GM03348 (cell line): ENCODE measurements at places on chromosomes 4 and X.

DNA sequence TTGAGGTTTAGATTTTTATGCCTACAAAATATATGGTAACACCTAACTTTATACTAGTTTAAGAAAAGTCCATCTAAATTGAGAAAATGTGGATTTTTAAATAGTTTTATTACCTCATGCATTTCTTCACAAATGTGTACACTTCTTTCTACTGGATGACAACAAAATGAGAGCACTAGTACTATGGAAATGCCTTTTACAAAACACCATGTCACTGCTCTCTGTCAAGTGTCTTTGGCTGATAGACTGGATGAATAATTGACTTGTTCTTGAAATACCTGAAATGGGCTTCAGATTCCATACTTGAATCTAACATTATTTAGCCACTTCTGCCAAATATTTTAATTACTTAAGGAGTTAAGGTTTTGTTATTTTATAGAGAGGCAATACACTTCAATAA is 49.5 kb downstream of the AMELX start:
- DNase-seq: no peak

DNA sequence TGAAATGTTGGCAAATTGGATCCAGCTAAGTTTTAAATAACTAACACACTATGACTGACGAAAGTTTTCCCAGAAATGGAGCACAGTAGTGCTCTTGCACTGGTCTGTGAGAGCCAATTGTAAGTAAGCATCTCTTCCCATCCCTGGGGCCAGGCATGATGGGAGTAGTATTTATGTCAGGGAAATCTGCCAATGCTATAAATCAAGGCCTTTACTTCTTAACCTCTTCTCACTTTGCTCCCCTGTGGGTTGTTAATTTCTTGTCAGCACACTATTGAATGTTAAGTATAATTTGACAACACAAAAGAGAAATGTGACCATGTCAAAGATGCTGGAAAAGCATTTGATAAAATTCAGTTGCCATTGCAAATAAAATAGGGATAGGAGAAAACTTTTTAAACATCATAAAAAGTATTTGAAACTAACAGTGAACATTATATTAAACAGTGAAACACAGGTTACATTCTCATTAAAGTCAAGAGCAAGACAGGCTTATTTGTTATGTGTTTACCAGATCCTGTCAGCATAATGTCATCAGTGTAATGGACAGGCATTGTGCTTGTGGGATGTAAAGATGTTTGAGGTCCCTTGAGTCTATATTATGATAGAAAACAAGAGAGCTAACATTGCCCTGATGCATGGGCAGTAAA is 5.0 kb downstream of the F8A1 start:
- no peak for DNase-seq

DNA sequence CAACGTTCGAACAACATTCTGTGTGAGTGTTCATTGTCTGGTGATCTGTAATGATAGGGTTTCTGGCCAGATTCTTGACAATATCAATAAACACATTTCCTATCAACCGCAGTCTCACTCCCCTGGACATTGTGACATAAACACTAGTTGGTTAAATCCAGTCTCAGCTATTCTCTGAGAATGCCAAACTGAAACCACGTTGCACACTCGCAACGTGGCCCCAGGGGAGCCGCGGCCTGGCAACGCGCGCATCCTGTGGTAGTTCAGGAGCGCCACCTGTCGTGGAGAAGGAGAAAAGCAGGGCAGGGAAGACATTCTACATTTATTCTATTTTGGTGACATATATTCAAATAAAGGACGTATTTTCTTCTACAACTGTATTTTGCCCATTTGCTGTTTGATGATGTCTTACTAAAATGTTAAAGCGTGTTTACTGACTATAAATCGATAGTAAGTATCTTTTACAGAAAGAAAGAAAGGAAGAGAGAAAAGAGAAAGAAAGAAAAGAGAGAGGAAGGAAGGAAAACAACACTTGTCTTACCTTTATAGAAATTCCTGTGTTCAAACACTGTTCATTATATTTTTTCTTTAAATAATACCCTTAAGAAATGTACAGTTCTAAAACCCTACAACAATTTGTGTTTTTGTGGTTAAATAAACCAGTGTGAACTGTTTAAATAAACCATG is 738.3 kb upstream of the FRG1 start:
- peak; percentile 90 for DNase-seq

GRCh38 chr4:10623862-10624261 is 60.7 kb downstream of the CLNK start:
- DNase-seq: no peak

- DNase-seq: no peak
Measured at GRCh38 chrX:152918707-152919106, 20.8 kb downstream of the ZNF185 start.

DNA sequence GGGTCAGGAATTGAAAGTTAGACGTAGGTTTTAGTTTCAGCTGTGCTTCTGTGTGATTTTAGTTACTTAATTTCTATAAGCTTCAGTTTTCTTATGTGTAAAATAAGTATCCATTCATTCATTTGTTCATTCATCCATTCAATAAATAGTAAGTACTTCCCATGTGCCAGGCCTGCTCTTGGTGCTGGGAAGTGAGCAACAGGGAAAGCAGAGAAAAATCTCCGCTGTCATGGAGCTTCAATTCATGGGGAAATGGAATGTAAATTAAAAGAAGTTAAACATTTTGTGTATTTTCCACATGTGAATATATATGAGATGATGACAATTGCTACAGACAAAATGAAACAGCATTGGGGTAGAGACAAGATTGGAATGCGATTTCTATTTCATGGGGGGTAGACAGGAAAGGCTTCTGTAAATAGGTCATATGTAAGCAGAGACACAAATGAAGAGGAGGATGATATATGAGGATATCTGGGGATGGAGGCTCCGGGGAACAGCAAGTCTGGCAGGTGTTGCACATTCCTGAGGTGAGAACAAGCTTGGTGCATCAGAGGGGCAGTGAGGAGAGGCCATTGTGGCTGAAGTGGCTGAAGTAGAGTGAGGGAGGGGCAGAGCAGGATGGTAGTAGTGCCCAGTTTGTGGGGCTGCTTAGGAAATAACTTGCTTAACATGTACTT is 66.2 kb downstream of the FHIP1A start:
- no peak for DNase-seq

GRCh38 chr4:110164856-110165255 is 33.6 kb downstream of the ELOVL6 start:
- no peak for DNase-seq

DNA sequence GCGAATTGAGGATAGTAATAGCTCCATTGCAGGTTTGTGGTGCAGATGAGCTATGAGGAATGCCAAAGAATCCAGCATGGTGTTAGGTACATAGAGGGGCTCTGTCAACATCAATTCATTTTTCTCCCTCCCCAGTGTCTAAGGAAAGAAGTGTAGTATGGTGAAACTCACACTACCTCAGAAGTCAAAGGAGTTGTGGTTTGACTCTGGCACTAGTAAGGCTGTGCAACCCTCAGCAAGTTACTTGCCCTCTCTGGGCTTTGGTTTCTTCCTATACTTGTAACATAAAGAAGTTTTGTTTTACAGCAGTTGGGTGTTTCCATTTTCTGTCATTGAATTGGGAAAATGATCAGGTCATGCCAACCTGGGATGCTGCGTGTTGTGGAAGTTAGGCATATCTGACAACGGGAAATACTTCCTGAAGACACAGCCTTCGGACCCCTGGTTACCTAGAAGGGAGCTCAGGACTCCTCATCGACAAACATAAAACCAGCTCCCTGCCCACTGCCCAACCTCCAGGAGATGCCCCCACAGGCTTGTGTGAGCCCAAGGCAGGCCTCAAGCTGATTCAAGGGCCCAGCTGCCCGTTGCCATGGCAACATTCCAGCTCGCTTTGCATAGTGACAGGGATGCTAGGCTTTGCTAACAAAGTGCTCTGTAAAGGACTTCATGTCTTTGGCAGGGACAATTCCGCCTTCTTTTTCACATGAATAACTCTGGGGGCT is 71.4 kb downstream of the RTL5 start:
- no peak for DNase-seq

GRCh38 chr4:1579901-1580691 is 104.0 kb downstream of the FAM53A start:
- peak; percentile 98 for DNase-seq

DNA sequence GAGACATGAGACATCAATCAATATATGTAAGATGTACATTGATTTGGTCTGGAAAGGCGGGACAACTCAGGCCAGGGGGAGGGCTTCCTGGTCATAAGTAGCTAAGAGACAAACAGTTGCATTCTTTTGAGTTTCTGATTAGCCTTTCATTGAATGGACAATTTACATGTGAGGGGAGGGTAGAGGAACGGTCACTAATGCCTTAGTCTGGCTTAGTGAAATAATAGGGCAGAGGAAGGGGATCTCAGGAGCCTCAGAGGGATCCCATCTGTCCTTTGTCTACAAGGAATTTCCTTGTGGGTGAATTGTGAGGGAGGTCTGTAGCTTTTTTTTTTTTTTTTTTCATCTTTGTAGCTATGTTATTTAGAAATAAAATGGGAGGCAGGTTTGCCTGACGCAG is 88.3 kb downstream of the GK start:
- no peak for DNase-seq

DNA sequence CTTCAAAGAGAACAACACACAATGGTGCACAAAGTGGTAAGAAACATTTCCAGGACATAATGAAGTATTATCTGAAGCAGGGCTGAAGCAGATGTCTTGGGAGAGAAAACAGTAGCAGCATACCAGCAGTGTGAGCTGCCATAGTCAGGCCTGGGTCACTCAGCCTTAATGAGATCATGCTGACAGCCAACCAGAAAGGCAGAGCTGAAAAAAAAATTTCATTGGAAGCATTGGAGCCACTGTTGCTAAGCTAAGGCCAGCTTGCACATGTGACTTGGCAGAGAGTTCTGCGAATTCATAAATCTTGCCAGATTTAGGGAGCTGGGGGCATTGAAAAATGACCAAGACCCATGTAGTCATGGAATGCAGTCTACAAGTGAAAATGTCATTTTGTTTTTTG is 444.0 kb upstream of the PITX2 start:
- peak; percentile 49 for DNase-seq

DNA sequence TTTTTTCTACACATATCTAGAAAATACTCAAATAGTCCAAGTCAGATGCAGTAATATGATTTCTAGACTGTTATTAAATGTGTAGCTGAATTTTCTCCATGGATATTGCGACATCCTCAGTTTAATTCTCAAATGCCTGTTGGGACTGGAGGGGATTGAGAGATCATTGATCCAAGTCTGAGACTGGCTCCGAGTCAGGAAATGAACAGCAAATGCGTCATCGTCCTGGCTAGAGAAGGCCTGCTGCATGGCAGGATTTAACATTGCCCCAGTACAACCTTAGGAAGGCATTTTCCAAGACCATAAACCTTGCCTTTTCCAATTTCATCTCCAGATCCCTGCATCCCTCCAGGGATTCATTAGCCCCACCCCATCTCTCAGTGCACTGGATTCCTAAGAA is 56.6 kb upstream of the SLC6A14 start:
- DNase-seq: peak; percentile 36
